ENCODE measurements at places on chromosomes 11 and 22. TPM values are rescaled to one million over a fixed set of nuclear protein-coding genes. Genes with fewer than 3 reads are reported as not detected.

- no peak for DNase-seq
- H3K27ac ChIP-seq = no peak overlapping the region
- no peak overlapping the region for H3K4me3 ChIP-seq
- peaks cover 51% of the 10 kb centered on the region for H3K4me1 ChIP-seq
These were observed 14.1 kb downstream of the FAM83F start for GRCh38 chr22:40008726-40009291.

DNA sequence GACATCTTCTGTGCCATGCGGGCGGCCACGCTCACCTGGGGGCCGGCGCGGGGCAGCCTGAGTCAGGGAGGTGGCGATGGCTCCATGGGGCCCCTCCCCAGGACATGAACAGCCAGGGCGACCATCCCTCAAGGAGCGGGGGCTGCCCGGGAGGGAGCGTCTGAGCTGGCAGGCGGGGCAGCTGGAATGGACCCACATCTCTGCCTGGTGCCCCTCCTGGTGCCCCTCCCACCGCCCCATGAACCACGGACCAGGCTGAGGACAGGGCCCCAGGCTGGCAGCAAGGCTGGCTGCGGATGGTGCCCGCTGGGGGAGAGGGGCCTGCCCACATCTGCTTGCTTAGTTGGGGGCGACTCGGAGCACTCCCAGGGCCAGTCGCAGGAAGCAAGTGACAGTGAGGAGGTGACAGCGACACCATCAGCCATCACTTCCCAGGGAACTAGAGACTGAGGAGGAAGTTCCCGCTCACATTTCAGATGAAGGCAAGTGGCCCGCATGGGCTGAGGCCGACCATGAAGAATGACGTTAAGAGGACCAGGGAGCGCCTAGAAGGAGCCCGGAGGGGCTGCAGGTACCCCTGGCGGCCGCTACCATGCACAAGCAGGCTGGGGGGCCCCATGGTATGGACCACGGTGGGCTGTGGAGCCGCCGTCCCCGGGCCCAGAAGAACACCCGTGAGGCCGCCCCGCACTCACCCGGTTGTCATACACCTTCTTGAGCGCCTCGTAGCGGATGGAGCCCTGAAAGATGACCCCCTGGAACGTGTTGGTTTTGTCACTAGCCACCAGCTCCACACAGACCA, 37.3 kb downstream of the KIAA0930 start:
- no peaks in the 10 kb centered on the region for H3K27me3 ChIP-seq
- H3K36me3 ChIP-seq = peaks cover 9% of the 10 kb centered on the region
- H3K4me3 ChIP-seq = no peak overlapping the region
- no peaks in the 10 kb centered on the region for H3K4me1 ChIP-seq

DNA sequence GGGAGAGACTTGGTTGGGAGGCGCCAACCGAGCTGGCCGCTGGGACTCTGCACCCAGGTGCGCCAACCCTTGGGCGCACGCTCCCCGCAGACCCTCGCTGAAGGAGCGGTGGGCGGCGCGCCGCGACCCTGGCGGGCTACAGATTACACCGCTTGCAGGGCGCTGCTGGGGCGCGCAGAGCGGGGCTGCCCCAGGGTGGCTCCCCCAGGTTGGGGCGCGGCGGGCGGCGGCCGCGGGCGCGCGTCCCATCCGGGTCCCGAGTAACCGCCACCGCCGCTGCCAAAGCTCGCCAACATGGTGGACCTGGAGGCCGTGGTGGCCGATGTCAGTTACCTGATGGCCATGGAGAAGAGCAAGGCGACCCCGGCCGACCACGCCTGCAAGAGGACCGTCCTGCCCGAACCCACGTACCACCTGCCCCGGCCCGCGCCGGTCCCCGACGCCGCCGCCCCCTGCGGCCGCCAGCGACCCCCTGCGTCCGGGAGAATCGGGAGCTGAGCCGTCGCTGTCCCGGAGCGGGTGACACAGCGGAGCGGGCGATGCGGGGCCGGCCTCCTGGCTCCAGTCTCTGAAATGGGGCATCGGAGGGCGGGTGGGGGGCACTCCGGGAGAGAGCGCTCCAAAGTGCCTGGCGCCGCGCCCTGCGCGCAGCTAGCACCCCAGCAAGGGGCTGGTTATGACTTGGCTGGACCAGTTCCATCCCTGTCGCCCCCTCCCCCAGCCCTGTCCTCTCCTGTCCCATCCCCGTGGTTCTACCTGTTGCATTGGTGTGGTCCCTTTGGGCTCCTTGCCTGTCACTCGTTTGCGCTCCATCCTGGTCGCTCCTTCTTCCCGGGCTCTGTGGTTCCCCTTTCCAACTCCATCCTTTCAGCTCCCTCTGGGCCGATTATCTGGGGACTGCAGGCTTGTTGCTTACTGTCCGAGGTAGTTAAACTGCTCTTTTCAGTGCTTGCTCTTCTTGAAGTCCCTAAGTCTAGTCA, 143.3 kb upstream of the GRK3 start:
- no peak overlapping the region for H3K4me3 ChIP-seq
- H3K4me1 ChIP-seq = peaks cover 20% of the 10 kb centered on the region
- DNase-seq = peak; percentile 37
- no peak overlapping the region for H3K27ac ChIP-seq

DNA sequence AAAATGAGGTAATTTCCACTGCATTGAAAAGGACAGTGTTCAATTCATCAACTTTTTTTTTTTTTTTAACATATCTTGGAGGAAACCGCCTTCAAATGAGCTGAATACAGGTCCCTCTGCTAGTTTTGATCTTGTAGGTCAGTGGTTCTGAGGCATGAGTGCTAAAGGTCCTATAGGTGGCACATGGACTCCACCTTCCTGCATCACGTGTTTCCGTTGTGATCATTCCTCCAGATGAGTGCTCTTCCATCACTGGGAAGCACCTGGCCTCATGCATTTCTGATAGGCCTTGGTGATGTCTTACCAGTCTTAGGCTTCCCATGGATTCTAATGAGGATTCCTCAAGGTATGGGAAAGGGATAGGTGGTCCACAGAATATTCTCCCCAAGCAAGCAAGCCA, 37.8 kb downstream of the FDX1 start:
- no peaks in the 10 kb centered on the region for H3K36me3 ChIP-seq
- no peaks in the 10 kb centered on the region for H3K4me1 ChIP-seq
- H3K4me3 ChIP-seq = no peak overlapping the region

- H3K27ac ChIP-seq = peak overlapping the region; percentile 45
- DNase-seq = no peak
- H3K27me3 ChIP-seq = no peaks in the 10 kb centered on the region
- H3K4me3 ChIP-seq = no peak overlapping the region
- H3K36me3 ChIP-seq = no peaks in the 10 kb centered on the region
These were observed 29.8 kb downstream of the MTMR3 start for GRCh38 chr22:29912605-29913398.

DNA sequence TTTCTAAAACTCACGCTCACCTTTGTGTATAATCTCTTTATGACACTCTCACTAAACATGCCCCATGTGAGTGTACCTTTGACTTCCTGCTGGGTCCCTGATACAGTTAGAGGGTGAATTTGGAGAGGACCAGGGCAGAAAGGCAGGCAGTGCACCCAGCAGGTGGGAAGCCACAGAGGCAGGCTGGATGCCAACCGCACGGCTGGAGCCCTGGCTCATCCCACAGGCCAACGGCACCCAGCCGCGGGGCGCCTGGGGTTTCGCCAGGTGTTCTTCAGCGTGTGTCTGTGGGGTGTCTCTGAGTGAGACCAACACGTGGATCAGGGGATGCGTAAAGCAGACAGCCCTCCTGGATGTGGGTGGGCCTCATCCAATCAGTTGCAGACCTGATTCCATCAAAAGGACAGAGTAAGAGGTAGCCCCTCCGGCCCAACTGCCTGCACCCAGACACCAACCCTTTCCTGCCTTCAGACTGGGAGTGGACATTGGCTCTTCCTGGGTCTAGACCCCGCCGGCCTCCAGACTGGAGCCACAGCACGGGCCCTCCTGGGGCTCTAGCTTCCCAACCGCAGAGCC, 51.6 kb downstream of the DHCR7 start:
- H3K36me3 ChIP-seq = no peaks in the 10 kb centered on the region
- H3K27ac ChIP-seq = no peak overlapping the region
- no peak overlapping the region for H3K4me3 ChIP-seq
- no peak for DNase-seq
- H3K27me3 ChIP-seq = no peaks in the 10 kb centered on the region
- H3K4me1 ChIP-seq = no peaks in the 10 kb centered on the region

GRCh38 chr11:107591378-107592230, 657 bp downstream of the ELMOD1 start:
- peak overlapping the region; percentile 43 for H3K4me3 ChIP-seq
- no peak overlapping the region for H3K27ac ChIP-seq
- H3K36me3 ChIP-seq = no peaks in the 10 kb centered on the region
- no peak for DNase-seq
- H3K27me3 ChIP-seq = no peaks in the 10 kb centered on the region

DNA sequence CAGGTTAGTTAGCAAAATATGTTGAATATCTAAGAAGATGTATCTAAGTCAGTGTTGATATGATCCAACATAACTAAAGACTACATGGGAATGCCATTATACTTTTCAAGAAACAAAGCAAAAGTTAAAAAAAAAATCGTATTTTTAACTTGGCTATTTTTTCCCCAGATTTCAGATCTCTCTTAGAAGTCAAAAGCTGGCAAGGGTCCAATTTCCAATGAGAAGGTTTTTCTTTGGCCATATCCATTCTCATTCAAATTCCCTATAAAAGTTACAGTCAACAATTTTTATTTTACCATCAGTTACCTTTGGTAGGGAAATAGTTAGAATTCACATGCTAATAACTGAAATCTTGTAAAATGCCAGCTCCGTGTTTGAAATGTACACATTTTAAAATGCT, 70.5 kb upstream of the FAT3 start:
- H3K27ac ChIP-seq = no peak overlapping the region
- no peak overlapping the region for H3K4me3 ChIP-seq
- no peaks in the 10 kb centered on the region for H3K4me1 ChIP-seq
- no peaks in the 10 kb centered on the region for H3K36me3 ChIP-seq

GRCh38 chr22:25364736-25365241, 145.3 kb downstream of the CRYBB2 start:
- no peaks in the 10 kb centered on the region for H3K27me3 ChIP-seq
- H3K27ac ChIP-seq = peak overlapping the region; percentile 8

OMP gene
- total RNA-seq = not detected

KRTAP5-8 gene
- total RNA-seq = not detected

ARHGAP8 gene
- 27.6 TPM for total RNA-seq

Measured in thyroid gland (tissue), 4 donors.